ENCODE measurements at places on chromosomes 1 and 21.

- no peak for DNase-seq
Measured at GRCh38 chr1:221611656-221612046, 130.2 kb downstream of the DUSP10 start.

DNA sequence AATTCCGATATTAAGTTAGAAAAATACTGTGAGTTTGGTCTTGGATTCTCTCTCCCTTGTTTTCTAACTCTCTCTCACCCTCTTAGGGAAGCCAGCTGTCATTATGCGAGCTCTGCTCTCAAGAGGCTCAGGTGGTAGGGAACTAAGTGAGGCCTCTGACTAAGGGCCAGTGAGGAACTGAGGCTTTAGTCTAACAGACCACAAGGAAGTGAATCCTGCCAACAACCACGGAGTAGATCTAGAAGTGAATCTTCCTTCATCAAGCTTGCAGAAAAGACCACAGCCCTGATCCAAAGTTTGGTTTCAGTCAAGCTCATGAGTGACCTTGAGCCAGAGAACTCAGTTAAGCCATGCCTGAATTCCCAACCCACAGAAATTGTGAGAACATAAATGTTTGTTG, 180.1 kb upstream of the PRMT6 start:
- no peak for DNase-seq

DNA sequence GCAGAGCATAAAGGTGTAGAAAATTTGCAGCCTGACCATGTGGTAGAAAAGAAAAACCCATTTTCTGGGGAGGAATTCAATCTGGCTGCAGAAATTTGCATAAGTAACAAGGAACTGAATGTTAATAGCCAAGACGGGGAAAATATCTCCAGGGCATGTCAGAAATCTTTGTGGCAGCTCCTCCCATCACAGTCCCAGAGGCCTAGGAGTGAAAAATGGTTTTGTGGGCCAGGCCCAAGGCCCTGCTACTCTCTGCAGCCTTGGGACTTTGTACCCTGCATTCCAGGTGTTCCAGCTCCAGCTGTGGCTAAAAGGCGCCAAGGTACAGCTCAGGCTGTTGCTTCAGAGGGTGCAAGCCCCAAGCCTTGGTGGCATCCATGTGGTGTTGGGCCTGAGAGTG, 152.9 kb downstream of the PATJ start:
- DNase-seq: no peak

DNA sequence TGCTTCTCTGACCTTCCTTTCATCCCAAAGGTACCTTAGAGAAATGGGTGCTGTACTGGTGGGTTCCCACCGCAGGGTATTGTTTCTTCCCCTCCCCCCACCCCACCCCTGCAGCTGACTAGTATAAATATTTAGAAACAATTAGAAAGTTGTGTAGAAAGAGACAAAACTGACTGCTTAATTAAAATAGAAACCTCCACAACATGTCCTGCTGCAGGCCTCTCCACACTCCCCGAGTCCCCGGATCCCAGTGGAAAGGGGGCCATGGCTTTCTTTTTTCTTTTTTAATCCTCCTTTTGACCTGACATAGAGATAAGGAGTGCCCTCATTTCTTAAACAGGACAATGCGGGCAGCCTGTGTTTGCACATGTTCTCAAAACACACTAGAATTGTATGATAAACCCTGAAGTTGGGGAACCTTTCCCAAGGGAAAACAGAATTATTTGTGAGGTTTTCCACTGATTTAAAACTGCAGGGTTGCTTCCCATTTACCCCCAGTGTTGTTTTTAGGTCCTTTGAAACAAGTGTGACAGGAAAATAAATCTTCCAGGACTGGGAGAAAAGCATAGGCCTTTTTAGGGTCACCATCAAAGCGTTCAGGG, 1.7 kb downstream of the RHOU start:
- DNase-seq: no peak

DNA sequence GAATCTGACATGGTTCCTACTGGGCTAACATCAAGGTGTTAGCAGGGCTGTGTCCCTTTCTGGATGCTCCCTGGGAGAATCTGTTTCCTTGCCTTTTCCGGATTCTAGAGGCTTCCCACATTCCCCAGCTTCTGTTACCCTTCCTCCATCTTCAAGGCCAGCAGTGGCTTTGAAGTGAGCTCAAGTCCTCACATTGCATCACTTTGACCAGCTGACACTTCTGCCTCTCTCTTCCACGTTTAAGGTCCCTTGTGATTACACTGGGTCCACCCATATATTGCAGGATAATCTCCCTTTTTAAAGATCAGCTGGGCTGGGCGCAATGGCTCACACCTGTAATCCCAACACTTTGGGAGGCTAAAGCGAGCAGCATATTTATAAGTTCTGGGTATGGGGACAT, 33.1 kb downstream of the CNST start:
- no peak for DNase-seq

- DNase-seq: no peak
Measured at GRCh38 chr1:198416296-198416695, 124.2 kb downstream of the ATP6V1G3 start.

Data from NCI-H1417 treated with DMSO at 0.1 percent for 48 hours (cell line).